ENCODE measurements at places on chromosomes 6 and 20.

DNA sequence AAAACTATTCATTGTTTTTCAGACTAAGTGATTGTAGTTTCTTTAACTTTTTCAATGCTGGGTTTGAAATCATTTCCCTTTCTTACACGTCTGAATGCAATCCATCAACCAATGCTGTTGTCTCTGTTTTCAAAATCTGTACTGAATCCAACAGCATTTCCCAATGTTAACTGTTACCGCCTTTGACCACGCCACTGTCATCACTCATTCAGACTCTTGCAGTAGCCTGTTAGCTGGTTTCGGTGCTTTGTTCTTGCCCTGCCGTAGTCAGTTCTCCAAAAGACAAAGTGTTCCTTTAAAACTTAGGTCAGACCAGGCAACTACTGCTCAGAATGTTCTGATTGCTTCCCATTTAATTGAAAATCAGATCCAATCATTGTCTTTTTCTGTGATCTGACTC, 131.3 kb downstream of the PLCB4 start:
- DNase-seq, result no peak

- no peak for DNase-seq
These were observed 140.1 kb downstream of the REV3L start for GRCh38 chr6:111342913-111343312.

DNA sequence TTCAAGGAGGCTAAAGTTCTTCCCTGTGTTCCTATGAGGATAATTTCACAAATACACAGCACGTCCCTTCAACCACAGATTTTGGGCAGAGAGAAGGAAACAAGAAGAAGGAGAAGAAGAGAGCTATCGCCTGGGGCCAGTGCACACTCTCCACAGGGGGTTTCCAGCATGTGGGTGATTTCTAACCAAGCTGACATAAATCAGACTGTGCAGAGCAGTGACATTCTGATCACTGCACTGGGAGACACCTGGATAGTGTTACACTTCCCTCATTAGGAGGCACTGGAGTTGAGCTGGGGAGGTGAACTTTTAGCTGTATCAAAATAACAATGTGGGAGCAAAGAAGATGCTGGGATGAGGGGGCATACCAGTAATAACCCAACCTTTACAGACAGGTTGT, 71.8 kb upstream of the CENPW start:
- no peak for DNase-seq

DNA sequence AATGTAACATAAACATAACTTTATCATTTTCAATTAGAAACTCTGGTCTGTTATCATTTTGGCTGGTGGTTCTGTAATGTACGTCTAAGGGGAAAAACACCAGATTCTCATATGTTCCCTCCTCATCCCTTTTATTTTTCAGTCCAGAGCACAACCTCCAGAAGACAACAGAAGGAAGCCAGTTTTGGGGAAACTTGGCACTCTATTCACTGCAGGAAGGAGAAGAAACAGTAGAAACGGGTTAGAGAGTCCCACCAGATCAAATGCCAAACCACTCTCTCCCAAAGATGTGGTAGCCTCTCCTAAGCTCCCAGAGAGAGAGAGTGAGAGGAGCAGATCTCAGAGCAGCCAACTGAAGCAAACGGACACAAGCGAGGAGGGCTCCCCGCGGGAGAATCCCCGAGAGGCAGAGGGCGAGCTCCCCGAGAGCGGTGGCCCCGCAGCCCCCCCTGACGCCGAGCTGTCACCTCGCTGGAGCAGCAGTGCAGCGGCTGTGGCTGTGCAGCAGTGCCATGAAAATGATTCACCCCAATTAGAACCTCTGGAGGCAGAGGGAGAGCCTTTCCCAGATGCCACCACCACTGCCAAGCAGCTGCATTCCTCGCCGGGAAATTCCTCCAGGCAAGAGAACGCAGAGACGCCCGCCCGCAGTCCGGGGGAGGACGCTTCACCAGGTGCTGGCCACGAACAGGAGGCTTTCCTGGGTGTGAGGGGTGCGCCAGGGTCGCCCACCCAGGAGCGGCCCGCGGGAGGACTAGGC, 117.8 kb downstream of the RTN4IP1 start:
- peak; percentile 65 for DNase-seq

GRCh38 chr6:141783585-141783984, 349.1 kb upstream of the GJE1 start:
- DNase-seq, result no peak

DNA sequence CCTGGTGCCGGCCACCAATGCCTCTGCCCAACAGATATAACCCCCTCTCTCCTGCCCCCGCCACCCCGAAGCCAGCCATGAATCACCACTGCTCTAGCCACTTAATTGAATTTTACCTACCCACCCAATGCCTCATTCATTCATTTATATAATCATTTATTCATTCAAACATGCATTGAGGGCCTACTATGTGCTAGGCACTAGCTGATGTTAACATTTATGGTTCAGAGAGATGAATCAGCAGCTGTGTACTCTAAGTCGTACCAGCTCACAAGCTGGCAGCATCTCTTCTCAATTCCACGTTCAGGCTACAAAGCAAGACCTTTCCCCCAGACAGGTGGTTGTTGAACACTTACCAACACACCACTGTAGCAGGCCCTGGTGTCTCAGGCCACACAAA, 12.9 kb upstream of the MDGA1 start:
- no peak for DNase-seq

DNA sequence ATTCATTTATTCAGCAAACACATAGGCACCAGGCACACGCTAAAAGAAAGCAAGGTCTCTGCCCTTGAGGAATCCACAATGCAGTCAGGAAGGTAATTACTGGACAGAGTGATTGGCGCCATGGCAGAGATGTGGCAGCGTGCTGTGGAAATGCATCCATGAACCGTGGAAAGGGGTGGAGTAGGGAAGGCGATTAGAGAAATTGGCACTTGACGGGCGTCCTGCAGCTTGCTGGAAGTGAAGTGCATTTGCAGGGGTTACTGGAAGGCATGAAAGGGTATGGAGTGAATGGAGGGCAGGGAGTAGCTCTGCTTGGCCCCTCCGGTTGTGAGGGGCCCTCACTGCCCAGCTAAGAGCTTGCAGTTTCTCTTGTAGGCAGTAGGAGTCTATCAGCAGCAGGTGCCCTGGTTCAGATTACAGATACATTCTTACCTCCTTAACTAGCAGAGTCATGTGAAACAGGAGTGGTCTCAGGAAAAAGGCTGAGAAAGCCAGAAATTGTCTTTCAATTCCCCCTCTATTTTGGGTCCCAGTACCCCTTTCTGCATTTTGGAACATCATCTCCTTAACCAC, 122.5 kb upstream of the TIAM2 start:
- no peak for DNase-seq
